ENCODE measurements at places on chromosomes 16 and 17. TPM values are rescaled to one million over a fixed set of nuclear protein-coding genes. Genes with fewer than 3 reads are reported as not detected.

Gene SMIM5
- not detected for total RNA-seq

Gene MMP28
- total RNA-seq, result 61.6 TPM

Gene TBC1D3C
- total RNA-seq, result not detected

Gene TPSAB1
- total RNA-seq, result not detected

Gene KRTAP9-8
- not detected for total RNA-seq

Gene PSMD12
- total RNA-seq, result 30.6 TPM

Gene MVP
- 154 TPM for total RNA-seq

Gene TEX14
- not detected for total RNA-seq

Gene LMF1
- total RNA-seq, result 12.9 TPM

Gene TNFRSF17
- total RNA-seq, result not detected

Gene GSG1L2
- not detected for total RNA-seq

Gene UBTF
- 34.2 TPM for total RNA-seq

Gene KRTAP3-2
- total RNA-seq, result not detected

Gene TMEM94
- 41.3 TPM for total RNA-seq

All from hair follicular keratinocyte (primary cell).